ENCODE measurements at places on chromosomes 3 and 15.

GRCh38 chr15:74792227-74793016 lies 10.5 kb downstream of the CSK start:
- DNase-seq = no peak

GRCh38 chr3:140529558-140529957 lies 148.3 kb upstream of the TRIM42 start:
- no peak for DNase-seq

- DNase-seq = no peak
These were observed 268.5 kb upstream of the CTNNB1 start for GRCh38 chr3:40930756-40931155.

DNA sequence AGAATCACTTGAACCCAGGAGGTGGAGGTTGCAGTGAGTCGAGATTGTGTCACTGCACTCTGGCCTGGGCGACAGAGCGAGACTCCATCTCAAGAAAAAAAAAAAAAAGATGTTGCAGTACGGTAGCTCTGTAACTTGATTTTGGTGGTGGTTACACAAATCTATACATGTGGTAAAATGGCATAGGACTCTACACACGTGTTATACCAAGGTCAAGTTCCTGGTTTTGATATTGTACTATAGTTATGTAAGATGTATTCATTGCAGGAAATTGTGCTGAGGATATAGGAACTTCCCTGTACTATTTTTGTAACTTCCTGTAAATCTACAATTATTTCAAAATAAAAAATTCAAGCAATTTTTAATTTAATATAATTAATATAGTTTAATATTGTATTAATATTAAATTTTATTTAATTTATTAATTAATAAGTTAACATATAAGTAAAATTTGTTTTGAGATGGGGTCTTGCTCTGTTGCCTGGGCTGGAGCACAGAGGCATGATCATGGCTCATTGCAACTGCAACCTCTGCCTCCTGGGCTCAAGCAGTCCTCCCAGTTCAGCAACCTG lies 9.9 kb downstream of the MYD88 start:
- DNase-seq = no peak

DNA sequence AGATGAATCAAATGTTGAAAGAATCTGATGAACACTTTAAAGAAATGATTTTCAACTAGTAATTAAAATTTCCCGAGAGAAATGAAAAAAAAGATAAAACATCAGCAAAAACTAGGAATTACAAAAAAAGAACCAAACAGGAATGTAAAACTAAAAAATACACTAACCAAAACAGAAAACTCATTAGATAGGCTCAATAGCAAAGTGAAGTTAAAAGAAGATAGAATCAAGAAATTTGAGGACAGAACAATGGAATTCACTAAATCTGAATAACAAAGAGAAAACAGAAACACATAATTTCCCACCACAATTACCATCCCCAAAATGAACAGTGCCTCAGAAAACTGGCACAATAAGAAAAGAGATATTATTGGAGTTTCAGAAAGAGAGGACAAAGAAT lies 290.1 kb upstream of the CNTN4 start:
- DNase-seq = no peak

- no peak for DNase-seq
These were observed 271.9 kb downstream of the FEZF2 start for GRCh38 chr3:62101488-62101887.

- peak; percentile 79 for DNase-seq
These were observed 92.7 kb upstream of the GOLGA6L4 start for GRCh38 chr15:84142888-84143337.

DNA sequence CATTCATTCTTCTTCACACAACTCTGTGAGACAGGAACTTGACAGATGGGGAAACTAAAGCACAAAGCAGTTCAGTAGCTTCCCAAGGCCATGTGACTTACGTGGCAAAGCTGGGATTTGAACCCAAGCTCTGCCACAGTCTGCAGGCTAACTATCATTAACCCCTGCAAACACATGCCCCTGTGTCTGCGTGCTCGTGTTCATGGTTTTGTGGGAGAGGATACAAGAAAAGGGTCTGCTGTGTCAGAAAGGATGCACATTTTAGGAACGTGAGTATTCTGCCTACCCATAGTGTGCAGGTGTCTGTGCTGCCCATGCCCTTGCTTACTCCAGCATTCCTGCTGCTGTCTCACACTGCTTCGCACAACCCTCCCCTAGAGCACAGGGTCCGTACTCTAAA lies 137.0 kb downstream of the CHDH start:
- no peak for DNase-seq

GRCh38 chr3:37320276-37320675 lies 145.9 kb upstream of the LRRFIP2 start:
- DNase-seq = no peak

DNA sequence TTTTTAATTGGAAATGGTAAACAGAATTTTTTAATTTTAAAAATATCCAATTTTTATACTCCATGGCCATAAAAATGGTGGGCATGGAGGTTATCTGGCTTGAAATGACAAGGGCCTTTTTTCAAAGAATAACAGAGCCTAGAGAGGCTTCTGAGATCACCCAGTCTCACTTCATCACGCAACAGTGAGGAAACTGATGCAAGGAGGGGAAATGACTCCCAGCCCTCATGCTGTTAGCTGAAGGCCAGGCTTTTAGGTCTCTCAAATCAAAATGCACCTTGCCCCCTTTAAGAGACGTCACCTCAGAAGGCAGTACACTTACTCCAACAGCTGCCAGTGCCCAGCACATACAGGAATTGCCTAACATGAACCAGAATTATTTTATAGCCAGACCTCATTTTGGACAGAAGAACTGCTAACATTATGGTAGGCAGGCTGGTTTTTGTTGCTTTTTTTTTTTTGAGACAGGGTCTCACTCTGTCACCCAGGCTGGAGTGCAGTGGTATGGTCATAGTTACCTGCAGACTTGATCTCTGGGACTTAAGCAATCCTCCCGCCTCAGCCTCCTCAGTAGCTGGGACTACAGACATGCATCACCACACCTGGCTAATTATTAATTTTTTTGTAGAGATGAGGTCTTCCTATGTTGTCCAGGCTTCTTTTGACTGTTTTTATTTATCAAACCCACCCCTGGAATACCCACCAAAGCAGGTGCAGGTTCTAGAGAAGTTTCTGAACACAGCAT lies 9.1 kb downstream of the RAB43 start:
- no peak for DNase-seq

DNA sequence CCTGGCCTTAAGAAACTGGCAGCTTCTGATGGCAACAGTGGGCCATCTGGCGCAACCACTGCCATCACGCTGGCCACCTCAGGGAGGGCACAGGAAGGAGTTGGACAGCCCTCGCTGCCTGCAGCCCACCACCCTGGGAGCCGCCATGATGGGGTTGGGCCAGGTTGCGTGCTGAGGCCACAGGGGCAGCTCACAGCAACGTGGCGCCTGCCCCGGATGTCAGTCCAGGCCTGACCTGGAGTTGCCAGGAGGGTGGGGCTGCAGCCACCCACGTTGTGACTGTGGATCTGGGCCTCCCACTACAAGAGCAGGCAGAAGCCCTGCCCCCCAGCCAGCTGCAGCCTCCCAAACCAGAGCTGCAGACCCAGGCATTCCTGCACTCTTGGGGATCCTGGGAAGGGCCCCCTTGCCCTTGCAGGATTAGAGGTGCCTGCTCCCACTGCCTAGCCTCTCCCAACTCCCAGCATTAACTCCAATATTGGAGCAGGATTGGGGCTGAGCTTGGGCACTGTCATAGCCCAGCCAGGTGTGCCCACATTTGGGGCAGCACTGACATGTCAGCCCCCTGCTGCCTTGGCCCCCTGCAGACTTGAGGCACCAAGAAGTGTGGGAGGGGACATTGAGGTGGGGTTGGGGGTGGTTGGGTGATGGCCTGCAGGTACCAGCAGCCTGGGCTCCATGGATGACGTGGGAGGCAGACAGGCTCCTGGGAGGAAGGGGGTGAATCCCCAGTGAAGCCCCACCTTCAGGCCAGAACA lies 468.9 kb upstream of the CCDC54 start:
- DNase-seq = no peak

DNA sequence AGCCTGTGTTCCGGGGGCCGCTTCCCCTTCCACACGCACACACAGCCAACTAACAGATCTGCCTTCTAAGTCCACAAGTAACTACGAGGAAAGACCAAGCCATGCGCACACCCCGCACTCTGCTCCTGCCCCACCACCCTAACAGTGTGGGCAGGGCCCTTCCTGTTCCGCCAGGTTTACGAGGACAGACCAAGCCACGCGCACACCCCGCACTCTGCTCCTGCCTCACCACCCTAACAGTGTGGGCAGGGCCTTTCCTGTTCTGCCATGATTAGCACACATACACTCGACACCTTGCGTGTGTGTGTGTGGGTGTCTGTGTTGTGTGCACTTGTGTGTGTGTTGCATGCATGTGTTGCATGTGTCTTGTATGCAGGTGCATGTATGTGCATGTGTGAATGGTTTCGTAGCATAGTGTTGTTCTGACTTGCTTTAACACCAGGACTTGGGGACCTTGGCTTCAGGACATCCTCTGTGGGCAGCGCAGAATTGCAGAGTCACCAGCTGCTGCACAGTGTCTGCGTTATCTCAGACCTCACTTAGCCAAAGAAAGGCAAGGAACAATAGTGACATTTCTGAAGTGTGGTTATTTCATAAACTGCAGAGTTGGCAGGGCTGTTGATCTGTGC lies 114.4 kb downstream of the CHSY1 start:
- DNase-seq = no peak

DNA sequence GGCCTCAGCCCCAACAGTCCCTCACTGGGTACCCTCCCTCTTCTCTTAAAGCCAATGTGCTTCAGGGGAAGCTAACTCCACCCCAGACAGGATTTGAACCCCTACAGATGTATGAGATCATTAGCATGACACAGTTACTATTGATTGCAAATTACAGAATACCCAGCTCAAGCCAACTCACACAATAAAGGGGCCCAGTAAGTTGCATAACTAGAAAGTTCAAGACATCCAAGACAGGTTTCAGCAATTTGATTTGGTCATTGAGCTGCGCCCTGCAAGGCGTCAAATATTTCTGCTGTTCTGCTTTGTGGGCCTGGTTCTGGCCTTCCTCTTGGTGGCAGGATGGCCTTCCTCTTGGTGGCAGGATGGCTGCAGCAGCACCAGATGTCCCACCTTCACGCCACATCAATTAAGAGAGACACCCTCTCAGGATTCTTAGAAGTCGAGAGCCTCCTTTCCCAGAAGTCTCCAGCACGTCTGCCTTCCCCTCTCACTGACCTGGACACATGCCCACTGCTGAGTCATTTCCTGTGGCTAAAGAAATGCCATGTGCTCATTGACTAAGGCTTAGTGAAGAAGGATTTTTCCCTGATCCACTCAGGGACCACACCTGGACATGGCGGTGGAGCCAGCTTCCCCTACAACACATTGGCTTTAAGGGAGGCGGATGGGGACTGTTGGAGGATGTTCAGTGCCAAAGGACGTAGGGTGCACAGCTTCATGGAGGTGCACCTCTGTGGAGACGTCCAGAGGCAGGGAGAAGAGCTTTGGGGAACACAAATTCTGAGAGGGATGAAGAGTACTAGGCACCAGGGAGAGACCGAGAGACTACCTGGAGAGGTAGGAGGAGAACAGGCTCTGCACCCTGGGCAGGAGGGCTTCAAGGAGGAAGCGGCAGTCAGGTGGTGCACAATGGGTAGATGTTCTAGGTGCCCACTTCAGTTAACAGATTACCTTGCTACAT lies 49.1 kb downstream of the DNASE1L3 start:
- no peak for DNase-seq

DNA sequence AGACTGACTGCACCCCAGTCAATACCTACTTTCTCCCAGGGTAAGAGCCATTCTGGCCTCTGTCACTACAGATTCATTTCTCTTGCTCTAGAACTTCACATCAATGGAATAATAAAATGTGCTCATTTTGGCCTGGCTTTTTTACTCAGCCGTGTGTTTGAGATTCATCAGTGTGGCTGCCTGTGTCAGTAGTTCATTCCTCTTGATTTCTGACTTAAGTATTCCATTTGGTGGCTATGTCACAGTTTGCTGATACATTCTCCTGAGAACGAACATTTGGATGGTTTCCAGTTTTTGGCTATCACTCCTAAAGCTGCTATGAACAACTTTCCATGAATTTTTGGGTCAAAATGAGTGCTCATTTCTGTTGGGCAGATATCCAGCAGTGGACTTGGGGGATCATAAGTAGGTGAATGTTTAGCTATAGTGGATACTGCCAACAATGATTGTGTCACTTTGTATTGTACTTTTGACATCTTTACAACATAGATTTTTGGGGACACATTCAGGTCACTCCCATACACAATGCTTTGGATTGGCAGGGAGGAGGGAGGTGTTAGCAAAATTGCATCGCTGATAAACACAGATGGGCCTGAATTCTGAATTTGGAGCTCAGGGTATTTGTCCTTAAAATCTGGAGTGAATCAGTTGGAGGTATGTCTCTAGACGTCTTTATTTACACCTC lies 19.8 kb upstream of the FAM107A start:
- DNase-seq = no peak

GRCh38 chr3:69353503-69353902 lies 32.4 kb downstream of the FRMD4B start:
- no peak for DNase-seq

Data from hypothalamus (tissue), 51 donors.